ENCODE measurements at places on chromosomes 4 and X.

DNA sequence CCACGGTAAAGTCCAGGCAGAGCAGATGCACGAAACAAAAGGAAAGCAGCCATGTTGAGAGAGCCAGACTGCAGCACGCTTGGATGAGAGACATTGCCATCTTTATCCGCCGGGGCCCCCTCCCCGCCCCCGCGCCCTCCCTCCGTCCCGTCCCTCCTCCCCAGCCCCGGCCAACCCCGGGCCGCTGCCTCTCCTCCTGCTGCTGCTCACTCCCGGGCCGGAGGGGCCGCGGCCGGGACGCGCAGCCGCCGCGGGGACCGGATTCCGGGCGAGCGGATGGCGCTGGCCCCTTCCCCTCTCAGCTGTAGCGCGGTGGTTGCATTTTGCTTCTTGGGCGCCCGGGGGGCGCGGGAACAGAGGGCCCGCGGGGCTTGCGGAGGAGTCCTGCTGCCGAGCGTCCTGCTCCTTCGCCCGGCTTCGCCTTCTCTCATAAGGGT is 542 bp downstream of the RNF150 start:
- DNase-seq, result no peak

DNA sequence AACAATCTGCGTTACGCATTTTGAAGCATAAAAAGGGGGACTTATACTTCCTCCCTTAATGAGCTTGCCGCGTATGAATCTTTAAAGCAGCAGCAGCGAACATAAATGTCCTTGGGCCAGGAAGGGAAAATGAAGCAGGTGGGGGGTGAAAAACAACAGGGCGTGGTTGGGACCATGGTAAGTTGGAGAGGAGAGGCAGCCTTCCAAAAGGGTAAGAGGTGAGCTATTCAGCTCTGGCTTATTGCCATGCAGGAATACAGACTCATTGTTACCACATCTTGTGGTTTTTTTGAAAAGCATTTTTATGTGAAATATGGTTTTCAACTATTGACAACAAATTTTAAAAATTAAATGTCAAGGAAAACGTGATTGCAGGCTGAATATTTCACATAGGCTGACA is 710.7 kb upstream of the FAM241A start:
- DNase-seq, result no peak

DNA sequence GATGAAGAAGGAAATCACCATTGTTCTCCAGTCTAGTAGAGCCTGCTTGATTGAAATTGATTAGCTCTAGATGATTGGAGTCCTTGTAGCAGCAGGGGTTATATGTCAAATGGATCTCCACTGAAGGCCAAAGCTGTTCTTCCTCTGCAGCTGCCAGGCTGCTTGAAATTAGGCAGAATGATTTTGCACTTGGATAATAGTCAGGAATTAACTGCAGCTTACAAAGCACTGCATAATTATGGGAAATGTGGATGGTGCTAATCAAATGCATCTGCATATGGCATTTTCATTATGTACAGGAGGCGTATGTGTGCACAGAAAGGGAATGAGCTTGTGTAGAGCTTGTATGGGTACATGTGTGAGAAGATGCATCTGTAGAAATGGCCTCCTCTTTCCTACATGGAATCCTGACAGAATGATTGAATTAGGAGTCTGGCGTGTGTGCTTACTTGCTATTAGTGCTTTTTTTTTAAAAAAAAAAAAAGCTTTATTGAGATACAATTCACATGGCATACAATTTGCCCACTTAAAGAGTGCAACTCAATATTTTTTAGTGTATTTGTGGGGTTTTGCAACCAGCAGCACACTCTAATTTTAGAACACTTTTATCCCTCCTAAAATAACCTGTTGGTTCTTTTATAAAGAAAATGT is 65.9 kb downstream of the TMEM131L start:
- DNase-seq, result no peak

DNA sequence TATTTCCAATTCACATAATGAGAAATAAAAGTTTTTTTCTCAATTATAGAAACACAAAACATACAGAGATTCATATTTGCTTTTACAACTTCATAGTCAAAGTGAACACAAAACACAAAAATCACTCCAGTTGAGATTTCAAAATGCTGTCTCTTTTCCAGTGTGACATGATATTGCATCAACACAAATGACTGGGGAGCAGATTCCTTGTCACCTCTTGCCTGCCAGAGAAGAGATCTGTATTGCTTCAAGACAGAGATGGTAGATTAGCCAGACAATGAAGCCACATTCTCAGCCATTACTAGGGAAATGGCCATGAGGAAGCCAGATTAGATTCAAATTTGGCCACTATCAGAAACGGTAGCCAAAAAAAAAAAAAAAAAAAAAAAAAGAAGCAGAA is 2313.1 kb upstream of the AGA start:
- no peak for DNase-seq

- no peak for DNase-seq
Observed at GRCh38 chr4:1098311-1098925, 14.9 kb downstream of the RNF212 start.

DNA sequence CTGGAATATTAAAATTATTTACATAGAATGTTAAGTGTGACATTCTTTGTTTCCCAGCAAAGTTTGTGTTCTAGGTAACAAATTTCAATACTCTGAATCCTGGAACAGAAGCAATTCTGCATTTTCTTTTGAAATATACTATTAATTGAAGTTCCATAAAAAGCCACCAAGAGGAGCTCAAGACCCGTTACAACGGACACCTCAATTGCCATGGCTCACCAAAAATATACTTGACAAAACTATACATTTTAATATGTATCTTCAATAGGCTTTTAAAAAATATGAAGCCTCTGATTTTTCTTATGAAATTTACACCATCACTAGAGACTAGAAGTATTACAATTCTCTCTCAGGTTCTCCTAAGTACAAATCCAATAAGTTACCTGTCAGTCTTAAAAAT is 111.4 kb downstream of the NYX start:
- no peak for DNase-seq

DNA sequence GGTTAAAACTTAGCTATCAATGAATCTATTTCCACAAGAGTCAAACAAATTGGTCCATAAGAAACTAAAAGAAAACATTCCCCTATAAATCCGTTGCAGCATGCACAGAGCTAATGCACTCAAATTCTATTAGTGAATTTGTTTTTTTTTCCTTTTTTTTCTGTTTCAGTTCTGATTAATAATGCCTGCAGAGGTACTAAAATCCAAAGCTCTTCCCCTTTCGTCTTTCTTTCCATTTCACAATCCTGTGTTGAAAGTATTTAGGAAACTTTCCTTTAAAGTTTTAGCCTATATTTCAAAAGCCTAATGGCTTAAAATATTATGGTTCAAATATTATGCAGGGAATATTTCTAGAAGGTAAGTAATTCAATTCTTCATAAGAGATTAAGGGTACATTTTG is 45.9 kb upstream of the VEGFD start:
- no peak for DNase-seq

DNA sequence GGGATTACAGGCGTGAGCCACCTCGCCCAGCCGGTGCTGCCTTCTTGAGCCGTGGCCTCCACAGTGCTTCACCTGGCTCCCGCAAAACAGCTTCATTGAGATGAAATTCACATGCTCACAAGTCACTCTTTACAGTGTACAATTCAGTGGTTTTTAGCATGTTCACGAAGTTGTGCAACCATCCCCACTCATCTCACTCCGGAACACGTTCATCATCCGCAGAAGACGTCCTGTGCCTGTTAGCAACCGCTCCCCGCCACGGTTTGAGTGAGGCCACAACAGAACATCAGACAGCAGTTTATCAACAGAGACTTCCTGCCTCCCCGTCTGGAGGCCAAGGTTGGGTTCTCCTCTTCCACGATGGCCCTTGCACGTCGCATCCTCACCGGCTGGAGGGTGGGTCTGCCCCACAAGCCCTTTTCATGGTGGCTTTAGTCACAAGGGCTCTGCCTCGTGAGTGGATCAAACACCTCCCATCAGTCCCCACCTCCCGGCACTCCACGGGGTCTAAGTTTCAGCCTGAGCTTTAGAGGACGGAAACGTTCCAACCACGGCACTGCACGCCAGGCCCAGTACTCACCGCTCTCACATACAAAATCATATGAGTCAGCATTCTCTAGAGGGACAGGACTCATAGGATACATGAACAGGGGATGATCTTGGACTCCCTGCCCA is 29.6 kb upstream of the SPON2 start:
- DNase-seq, result no peak

DNA sequence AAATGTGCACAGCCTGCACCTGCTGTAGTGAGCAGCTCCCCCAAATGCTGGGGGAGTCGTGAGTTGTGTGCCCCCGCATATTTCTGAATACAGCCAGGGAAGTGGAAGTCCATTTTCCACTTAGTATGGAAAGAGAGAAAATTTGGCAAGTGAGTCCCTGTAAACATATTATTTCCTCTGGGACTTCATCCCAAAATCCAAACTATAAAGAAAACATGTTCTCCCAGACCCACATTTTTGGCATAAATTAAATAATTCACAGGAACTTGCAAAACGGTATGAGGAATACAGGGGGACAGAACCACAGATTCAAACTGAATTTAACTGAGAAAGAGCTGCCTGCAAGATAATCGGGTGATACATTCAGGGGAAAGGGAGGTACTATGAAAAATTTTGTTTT is 107.2 kb downstream of the GPR143 start:
- DNase-seq, result no peak

GRCh38 chr4:78695910-78696309 is 80.2 kb upstream of the BMP2K start:
- DNase-seq, result no peak

GRCh38 chr4:23697722-23698121 is 192.1 kb downstream of the PPARGC1A start:
- no peak for DNase-seq

DNA sequence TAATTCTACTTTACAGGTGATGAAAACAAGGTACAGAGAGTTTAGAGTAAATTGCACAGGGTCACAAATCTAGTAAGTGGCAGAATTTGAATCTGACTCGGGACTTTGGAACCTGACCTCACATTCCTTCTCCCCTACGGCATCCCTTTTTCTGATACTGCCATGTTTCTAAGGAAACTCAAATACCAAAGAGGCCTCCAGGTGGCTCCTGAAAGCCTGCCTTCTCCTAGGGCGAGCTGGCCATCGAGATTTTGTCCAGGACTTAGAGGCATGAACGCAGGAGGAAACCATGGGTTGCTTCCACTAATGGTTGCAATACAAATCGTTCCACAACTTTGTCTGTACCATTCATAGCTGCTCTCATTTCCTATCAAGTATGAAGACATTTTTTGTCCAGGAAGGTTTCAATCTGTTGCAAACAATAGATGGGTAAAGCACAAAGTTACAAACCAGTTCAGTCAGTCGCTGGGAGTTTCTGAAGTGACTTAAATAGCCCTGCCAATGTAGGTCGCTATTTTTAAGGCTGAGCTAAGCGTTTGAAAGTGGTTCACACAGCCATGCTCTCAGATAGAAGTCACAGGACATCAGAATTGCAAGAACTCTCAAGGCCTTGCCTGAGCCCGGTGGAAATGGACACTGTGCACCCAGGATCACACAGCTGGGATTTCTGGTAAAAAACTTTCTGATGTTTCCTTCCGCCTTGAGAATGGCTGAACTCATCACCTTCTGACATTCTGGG is 296.6 kb upstream of the PRPS2 start:
- no peak for DNase-seq

DNA sequence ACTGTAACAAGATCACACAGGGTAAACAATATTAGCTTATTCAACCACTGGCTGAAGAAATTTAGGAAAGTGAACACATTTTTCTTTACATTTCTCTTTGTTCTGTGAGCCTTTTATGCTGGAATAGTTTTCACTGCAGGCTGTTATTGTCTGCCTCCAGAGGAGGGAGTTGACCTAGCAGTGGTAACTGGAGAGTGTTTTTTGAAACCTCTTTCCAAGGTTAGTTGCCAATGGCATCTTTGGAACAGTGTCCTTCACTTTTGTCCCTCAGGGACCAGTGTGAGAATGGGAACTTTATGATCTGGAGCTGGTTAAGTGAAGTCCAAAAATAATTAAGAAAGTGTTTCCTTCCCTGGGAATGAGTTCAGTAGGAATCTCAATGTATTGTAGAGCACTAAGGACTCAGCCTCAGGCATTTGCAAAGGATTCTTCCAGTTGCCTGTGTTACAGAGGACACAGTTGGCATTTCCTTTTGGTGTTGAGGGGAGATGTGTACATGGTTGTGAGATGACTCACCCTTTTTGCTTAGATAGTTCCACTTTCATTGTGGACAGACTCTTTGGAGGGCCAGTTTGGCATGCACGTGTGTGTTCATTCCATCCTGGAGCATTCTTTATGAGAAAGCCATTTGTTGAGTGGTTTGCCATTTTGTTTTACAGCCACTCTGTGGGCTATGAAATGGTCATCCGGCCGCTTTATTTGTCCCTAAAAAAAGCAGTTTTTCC is 61.3 kb downstream of the AR start:
- no peak for DNase-seq

- DNase-seq, result no peak
Observed at GRCh38 chrX:68807818-68808217, 21.0 kb upstream of the EFNB1 start.

- DNase-seq, result no peak
Observed at GRCh38 chr4:182144626-182145333, 98.4 kb upstream of the TENM3 start.

DNA sequence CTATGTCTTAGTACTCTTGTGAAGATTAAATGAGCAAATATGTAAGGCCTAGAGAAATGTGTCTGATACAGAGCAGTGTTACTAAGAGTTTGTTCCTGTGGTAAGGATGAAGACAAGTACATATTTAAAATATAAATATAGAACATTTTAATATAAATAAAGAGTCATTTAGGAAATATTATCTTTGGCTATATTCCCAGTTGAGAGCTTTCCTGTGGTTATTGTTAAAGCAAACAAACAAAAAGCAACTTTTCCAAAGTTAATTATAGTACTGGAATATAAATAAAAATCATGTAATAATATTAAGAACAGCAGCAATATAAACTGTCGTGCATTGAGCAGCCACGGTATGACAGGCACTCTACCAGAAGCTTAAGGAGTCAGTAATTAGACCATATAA is 472.5 kb downstream of the INPP4B start:
- no peak for DNase-seq
